Activated CD4-positive, alpha-beta T cell treated with anti-CD3 and anti-CD28 coated beads, Interleukin-2, amount 50 U/mL, for 24 hours (primary cell): ENCODE measurements at places on chromosomes 16 and 17.

GRCh38 chr17:49959183-49959935, 9.6 kb upstream of the DLX4 start:
- DNase-seq = no peak

DNA sequence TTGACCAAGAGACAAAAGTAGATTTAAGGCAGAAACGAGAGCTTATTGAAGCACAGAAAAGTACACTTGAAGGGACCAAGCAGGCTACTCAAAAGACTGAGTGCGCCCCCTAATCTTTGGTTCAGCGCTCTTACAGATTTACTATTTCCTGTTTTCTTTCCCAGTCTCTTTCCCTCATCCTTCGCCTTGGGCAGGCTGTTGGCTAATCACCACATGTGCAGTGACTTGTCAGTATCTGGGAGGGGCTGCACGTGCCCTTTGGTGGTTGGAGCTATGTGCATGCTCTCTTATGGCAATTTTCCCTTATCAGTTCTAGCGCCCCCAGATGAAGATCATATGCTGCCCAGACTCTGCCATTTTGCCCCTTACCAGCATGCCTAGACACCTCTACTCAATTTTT, 35.4 kb upstream of the SHISA6 start:
- no peak for DNase-seq

DNA sequence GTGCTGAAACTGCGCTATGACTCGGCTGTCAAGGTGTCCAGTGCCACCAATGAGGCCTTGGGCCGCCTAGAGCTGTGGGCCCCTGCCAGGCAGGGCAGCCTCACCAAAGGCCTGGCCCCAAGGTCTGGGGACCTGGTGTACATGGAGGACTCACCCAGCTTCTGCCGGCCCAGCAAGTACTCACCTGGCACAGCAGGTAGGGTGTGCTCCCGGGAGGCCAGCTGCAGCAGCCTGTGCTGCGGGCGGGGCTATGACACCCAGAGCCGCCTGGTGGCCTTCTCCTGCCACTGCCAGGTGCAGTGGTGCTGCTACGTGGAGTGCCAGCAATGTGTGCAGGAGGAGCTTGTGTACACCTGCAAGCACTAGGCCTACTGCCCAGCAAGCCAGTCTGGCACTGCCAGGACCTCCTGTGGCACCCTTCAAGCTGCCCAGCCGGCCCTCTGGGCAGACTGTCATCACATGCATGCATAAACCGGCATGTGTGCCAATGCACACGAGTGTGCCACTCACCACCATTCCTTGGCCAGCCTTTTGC, 25.0 kb downstream of the WNT9B start:
- no peak for DNase-seq

DNA sequence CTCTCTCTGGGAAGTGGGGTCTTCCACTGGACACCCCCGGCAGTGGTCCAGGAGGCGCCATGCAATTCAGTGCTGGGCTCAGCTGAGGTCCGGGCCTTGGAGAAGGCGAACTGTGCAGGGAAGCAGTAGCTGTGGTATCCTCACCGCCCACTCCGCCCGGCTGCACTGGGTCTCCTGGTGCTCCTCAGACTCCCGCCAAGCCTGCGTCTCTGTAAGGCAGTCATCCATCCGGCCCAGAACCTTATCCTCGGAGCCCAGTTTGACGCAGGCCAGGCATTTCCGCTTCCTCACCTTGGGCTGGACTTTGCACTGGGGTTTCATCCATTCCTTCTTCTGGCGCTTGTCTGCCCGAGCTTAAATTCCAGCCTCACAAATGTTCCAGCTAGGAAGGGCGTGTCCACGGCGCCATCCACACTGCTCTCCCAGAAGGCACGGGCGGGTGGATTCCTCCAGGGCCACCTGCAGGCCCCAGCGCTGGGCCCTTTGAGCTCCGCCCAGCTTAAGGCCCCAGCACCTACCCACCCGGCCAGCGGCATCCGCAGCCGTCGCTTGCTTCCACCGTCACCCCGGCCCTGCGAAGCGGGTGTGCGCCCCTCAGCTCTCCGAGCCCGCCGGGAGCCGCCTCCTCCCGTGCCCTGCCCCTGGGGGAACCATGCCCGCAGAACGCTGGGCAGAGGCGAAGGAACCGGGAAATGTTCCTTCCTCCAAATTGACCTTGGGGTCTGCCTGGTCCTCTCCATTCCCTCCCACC, 1884.8 kb downstream of the TP53TG3F start:
- DNase-seq = no peak

- DNase-seq = no peak
Measured at GRCh38 chr17:69430488-69430887, 16.0 kb downstream of the MAP2K6 start.
